Endodermal cell (in vitro differentiated cells): ENCODE measurements at places on chromosomes 1 and 21. TPM values are rescaled to one million over a fixed set of nuclear protein-coding genes. Genes with fewer than 3 reads are reported as not detected.

The CTH gene
- 19.1 and 19.6 TPM in 2 replicates for total RNA-seq

GRCh38 chr21:38995731-38996130 is 187.5 kb downstream of the PSMG1 start:
- no peak for DNase-seq

- no peak for DNase-seq
These were observed 569.0 kb downstream of the LTN1 start for GRCh38 chr21:28423521-28424190.

The TRIM33 gene
- 45.4 and 47.2 TPM in 2 replicates for total RNA-seq

DNA sequence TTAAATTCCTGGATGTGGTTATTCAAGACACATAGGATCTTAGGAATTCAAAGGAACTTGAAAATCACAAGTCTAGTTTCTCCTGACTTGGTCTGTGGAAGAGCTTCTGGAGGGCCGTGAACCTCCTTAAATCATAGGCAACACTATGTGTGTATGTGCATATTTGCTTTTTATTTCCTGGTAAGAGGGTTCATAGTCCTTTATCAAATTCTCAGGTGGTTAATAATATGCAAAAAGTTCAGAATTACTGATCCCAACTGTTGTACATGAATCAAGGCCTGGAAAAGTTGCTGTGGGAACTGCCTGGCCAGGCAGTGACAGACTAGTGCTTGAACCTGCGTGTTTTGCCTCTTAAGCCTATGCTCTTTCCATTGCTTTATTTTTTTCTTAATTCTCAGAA is 12.9 kb downstream of the MTR start:
- no peak for DNase-seq

DNA sequence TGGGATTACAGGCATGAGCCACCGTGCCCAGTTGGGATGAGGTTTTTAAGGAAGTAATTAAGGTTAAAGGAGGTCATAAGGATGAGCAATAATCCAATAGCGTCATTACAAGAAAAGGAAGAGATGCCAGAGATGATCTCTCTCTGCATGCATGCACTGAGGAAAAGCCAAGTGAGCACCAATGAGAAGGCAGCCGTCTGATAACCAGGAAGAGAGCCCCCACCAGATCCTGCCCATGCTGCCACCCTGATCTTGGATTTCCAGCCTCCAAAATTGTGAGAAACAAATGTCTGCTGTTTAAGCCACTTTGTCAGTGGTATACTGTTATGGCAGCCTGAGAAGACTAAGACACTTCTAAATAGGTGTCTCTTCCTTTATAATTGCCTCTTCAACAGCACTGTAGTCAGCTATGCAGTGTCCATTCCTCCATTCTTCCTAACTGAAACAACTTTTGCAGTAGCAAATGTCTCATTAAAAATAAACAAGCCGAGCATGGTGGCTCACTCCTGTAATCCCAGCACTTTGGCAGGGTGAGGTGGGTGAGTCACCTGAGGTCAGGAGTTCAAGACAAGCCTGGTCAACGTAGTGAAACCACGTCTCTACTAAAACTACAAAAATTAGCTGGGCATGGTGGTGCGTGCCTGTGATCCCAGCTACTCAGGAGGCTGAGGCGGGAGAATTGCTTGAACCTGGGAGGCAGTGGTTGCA is 216.2 kb upstream of the RUNX1 start:
- DNase-seq = no peak

- DNase-seq = no peak
These were observed 14.9 kb downstream of the MOV10 start for GRCh38 chr1:112689196-112689841.

DNA sequence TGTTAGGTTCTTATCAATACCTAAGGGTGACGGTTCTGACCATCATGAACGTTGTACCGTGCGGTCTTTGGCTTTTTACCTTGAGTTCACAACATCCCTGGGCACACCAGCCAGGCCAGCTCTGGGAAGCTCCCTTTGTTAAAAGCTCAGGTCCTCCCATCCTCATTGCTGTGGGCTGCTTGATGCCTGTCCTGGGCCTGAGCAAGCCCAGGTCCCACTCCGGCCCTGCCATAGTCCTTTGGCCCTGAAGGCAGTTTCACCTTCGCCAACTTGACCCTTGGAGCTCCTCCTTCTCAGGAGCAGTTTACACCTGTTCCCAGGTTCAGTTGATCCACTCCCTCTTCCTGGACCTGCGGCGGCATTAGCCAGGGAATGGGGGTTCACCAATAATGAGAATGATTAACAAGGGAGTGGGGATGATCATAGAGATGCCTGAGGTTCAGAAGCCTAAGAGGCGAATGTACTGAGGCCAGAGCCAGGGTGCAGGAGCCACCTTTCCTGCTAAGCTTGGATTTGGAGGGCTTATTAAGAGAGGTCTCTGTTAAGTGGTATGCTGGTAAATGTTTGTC is 40.2 kb downstream of the DHCR24 start:
- peak; percentile 64 for DNase-seq

The ASPM gene
- 12.0 to 38.1 TPM (median 35.1 TPM) in 3 replicates for total RNA-seq

GRCh38 chr1:156602557-156602993 is 1.3 kb upstream of the GPATCH4 start:
- DNase-seq = no peak

DNA sequence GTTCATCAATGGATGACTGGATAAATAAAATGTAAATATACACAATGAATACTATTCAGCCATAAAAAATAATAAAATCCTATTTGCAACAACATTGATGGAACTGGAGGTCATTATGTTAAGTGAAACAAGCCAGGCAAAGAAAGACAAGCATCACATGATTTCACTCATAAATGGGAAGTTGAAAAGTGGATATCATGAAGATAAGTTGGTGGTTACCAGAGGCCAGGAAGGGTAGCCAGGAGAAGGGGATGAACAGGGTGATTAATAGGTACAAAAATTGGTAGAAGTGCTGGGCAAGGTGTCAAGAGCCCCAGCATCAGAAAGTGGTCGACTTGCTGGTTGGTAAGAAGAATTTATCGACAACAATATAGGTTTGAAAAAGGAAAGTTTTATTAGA is 1.3 kb upstream of the PARK7 start:
- no peak for DNase-seq

GRCh38 chr1:223748405-223748772 is 36.0 kb downstream of the CAPN2 start:
- no peak for DNase-seq
